ENCODE measurements at places on chromosomes 7 and 10.

- no peak for DNase-seq
These were observed 464.4 kb downstream of the PTPRN2 start for GRCh38 chr7:158123214-158123613.

DNA sequence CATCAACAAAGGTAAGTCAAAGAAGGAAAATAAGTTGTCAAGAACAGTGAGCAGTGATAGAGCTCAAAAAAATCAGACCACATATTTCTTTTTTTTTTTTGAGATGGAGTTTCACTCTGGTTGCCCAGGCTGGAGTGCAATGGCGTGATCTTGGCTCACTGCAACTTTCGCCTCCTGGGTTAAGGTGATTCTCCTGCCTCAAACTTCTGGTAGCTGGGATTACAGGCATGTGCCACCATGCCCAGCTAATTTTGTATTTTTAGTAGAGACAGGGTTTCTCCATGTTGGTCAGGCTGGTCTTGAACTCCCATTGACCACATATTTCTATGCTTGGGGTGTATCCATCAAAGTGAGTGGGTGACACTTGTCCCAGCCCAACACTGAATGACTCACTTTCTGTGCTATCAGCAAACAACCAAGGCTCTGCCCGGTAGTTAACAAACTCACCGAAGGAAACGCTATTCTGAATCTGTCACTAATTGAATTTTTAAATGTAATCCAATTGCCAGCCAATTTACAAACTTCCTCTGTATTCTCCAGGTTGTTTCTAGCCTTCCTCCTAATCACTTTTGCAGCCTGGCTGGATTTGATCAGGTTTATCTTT, 19.6 kb upstream of the SMNDC1 start:
- no peak for DNase-seq

GRCh38 chr7:132551439-132551838, 24.8 kb downstream of the PLXNA4 start:
- no peak for DNase-seq

GRCh38 chr7:100048680-100049079, 894 bp upstream of the ZSCAN21 start:
- DNase-seq: no peak

DNA sequence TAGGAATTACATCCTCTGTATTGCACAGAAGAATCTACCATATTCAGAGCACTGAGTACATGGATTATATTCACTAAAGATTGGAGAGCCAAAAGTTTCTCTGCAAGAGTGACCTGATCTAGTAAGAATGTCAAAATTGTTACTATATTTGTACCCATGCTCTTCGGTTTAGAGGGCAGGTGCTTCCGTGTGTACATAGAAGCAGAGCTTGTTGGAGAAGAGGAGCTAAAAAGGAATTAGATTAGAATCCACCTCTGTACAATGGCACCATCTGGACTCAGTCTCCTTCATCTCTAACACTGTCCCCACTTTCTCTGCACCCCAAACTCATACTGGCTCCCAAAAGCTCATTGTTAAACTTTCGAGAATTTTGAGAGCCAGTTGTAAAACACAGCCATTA, 8.3 kb downstream of the CALD1 start:
- no peak for DNase-seq

- DNase-seq: no peak
These were observed 195.4 kb downstream of the SKIDA1 start for GRCh38 chr10:21329995-21330627.

GRCh38 chr7:114934713-114935112, 12.8 kb downstream of the MDFIC start:
- no peak for DNase-seq

DNA sequence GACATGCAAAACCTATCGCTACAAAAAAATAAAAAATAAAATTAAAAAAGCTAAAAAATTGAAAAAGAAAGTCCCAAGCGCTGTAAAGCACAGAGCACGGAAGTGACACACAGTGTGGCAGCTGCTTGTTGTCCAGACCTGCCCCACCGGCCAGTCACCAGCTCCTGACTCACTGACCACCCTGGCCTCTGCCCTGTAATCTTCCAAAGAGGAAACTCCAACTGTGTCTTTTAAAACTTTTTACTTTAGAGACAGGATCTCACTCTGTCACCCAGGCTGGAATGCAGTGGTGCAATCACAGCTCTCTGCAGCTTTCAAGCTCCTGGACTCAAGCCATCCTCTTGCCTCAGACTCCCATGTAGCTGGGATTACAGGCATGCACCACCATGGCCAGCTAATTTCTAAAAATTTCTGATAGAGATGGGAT, 23.6 kb downstream of the GNA12 start:
- DNase-seq: no peak

DNA sequence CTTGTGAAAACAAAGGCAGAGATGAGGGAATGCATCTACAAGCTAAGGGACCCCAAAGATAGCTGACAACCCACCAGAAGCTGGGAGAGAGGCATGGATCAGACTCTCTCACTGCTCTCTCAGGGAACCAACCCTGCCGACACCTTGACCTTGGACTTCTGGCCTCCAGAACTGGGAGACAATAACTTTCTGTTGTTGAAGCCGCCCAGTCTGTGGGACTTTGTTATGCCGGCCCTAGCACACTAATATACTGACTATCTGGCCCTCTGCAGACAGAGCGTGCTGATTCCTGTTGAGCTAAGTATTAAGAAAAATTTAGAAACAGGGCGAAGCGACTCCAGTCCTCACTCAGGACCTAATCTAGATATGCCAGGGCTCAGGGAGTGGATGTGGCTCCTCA, 144.3 kb upstream of the TCF7L2 start:
- no peak for DNase-seq

GRCh38 chr7:98594787-98595186, 22.3 kb upstream of the NPTX2 start:
- DNase-seq: no peak

GRCh38 chr10:11046776-11047160, 29.1 kb downstream of the CELF2 start:
- DNase-seq: no peak

DNA sequence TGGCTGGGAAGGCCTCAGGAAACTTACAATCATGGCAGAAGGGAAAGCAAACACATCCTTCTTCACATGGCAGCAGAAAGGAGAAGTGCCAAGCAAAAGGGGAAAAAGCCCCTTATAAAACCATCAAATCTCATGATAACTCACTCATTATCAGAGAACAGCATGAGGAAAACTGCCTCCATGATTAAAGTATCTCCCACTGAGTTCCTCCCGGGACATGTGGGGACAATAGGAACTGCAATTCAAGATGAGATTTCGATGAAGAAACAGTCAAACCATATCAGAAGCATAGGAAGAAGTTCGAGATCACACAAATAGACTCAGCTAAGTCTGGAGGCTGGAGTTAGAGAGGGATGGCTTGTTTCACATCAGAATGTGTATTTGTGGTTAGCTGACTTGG, 869.4 kb upstream of the PHF14 start:
- no peak for DNase-seq

GRCh38 chr10:132420981-132421846, 24.2 kb downstream of the PWWP2B start:
- DNase-seq: no peak

GRCh38 chr7:6272481-6273323, at the start of gene CYTH3:
Gene CYTH3, minus strand, starts transcription at chr7:6272624. Its CDS starts 117 bp downstream, at chr7:6272507.
- DNase-seq: peak; percentile 65

GRCh38 chr10:115051216-115051615, 41.9 kb upstream of the ATRNL1 start:
- no peak for DNase-seq

DNA sequence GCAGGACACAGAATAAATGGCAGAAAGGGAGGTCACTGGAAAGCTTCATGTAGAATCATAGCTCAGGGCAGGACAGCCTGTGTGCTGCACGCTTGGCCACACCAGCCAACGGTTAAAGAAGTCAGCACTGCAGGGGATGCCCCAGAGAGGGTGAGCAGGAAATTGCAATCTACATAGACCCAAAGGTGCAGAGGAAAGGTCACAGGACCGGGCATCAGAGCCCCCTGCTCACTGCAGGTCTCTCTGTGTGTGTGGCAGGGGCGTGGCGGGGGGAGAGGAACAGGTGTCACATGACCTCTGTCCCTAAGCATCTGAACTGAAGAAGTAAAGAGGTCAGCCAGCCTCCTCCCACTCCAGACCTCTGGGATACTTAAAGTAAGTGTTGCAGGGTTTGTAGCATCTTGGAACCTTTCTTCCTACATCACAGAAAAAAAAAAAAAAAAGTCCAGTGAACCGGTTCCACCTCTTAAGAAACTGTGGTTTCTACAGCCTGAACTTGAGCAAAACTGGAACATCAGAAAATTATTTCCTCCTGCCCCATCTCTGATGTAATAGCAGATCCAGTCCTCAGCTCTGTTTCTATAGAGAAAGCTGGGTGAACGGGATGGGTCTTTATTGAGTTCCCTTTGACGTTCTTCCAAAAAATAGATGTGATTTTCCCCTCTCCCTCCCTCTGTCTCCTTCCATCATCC, 64.3 kb downstream of the RGS10 start:
- no peak for DNase-seq

Data from activated CD4-positive, CD25-positive, alpha-beta regulatory T cell (primary cell).